Stimulated activated CD8-positive, alpha-beta memory T cell treated with anti-CD3 and anti-CD28 coated beads, Interleukin-2, amount 100 ng/mL, for 48 hours (primary cell): ENCODE measurements at places on chromosomes 12 and 14.

DNA sequence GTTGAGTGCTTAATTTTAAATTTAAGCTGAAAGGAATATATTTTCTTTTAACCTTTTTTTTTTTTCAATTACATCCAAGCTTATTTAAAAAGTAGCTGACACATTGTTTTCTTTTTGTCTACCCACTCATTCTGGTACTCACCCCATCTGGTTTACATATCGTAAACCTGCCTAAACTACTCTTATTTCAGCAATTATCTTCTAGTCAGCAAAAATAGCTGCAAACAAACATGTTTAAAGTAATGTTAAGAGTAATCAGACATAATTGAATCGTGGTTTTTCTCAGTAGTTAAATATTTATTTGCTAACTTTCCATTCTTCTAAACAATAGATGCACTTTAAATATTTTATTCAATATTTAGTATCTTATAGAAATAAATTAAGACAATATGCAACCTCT lies 492.7 kb upstream of the MGAT4C start:
- DNase-seq: no peak

DNA sequence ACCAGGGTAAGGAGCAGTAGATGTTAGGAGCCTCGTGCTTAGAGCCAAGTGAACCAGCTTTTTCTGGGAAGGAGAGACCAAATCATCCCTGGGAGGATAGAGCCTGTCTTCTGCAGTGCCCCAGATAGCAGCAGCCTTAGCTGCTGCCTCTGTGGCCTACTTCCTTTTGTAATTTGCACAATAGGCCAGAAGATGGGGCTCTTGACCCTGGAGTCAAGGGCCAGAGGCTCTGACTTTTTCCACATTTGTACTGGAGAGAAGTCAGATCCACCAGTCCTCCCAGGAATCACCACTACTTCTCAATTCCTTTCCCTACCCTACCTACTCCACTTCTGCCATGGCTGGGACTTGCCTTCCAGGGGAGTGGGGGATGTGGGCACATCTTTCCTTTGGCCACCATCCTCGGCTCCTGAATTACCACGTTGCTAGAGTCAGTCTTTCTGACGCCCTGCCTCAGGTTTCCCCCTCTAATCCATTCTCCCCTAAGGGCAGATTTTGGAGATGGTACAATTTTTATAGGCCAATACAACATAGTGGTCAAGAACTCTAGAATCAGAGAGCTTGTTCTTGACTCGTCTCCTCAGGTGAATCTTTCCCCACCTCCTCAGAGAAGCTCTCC lies 3.3 kb upstream of the SLC4A8 start:
- DNase-seq: no peak

GRCh38 chr12:57983146-57983857 lies 41.9 kb downstream of the ATP23 start:
- no peak for DNase-seq

DNA sequence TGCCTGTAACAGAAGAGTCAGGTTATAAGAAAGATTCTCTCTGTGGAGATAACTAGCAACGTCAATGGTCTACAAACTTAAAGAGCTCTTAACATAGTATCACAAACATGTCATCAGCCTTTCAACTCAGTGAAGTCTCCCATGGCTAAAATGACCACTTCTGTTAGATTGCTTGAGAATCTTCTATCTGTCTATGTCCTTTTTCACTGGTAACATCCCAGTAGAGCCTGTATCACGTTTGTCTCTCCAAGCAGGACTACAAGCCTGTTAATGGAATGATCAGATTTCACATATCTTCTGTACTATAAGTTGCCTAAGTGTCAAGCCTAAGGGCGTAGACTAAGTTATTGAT lies 50.7 kb downstream of the SLC2A13 start:
- no peak for DNase-seq

- DNase-seq: no peak
These were observed 77.8 kb downstream of the HSD17B6 start for GRCh38 chr12:56840922-56841321.

GRCh38 chr12:109052414-109053323 lies at the start of gene USP30:
USP30 (plus strand) TSS chr12:109052576; CDS start chr12:109052679, 103 bp downstream.
- peak; percentile 65 for DNase-seq

- no peak for DNase-seq
These were observed 80.6 kb upstream of the DAAM1 start for GRCh38 chr14:59107819-59108218.

DNA sequence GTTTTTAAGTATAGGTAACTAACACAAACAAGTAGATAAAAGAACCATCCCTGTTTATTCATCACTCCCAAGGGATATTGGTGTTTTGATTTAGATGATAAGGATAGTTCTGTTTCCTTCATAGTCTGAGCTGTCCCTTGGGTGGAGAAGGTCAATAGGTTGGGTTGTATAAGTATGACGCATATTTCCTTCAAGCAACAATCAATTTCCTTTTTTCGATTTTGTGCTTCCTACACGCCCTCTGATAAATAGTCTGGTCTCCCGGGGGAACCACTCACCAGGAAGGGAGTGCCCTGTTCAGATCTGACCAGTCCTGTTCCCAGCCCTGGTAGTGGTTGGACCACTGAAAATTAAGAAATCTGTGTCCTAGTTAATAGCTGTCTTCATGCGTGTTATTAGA lies 378.8 kb upstream of the FAR2 start:
- DNase-seq: no peak

DNA sequence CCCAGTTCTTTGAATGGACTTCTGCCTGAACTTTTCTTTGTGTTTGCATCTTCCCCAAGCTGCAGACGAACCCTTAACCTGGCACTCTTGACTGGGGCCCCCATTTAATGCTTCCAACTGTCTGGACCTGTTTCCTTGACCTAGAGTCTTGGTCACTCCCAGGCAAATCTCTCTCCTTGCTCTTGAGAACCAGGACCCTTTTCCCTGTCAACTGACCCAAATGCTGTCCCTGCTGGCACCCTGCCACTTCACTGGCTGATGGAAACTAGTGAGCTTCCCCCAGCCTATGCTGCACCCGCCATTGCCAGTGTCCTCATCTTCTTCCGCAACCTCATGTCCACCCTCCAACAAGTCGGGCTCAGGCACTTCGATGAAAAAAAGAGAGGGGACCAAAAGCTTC lies 79.5 kb downstream of the PRIMA1 start:
- DNase-seq: no peak

DNA sequence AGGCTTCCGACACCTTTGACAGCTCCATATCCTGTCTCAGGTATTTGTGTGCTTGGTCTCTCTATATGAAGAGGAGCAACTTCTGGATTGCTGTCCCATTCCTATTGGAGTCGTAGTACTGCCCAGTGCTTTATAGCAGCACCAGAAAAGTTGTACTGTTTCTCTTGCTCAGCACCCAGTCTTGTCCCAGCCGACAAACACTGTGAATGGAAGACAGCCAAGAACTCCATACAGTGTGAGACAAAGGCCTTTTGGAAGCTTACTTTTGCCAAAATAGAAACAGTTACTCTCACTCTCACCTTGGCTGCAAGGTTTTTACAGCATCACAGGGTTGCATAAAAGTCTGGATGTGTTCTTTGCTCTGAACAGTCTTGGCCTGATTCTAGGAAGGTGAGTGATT lies 105.3 kb downstream of the TGFB3 start:
- no peak for DNase-seq

GRCh38 chr12:132593938-132594358 lies 16.4 kb downstream of the LRCOL1 start:
- no peak for DNase-seq
